Right atrium auricular region (tissue), 2 donors: ENCODE measurements at places on chromosomes 2 and 18. TPM values are rescaled to one million over a fixed set of nuclear protein-coding genes. Genes with fewer than 3 reads are reported as not detected.

Gene FAM124B
- total RNA-seq = 1.3 TPM

DNA sequence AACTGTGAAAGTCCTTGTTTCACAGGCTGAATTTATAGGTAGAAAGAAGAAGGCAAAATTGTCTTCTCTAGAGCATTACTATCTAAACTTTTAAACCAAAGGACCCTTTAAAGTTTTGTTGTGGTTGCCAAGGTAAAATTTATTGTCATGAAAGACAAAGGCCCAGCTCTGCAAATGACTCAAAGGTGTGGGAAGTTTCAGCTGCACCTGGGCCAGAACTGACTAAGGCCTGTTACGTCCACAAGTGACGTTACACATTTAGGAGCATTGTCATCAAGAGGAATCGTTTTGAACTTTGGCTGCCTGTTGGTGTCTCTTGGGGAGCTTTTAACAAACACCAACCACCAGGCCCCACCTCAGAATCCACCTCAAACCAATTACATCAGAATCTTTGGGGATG, 8.1 kb upstream of the DSC3 start:
- no peak overlapping the region for H3K27ac ChIP-seq
- H3K4me1 ChIP-seq = no peaks in the 10 kb centered on the region
- DNase-seq = no peak
- H3K4me3 ChIP-seq = no peak overlapping the region

- no peak for DNase-seq
- H3K27ac ChIP-seq = no peak overlapping the region
- H3K27me3 ChIP-seq = no peaks in the 10 kb centered on the region
- no peaks in the 10 kb centered on the region for H3K36me3 ChIP-seq
- H3K4me1 ChIP-seq = peaks cover 6% of the 10 kb centered on the region
These were observed 257.4 kb upstream of the SLC14A2 start for GRCh38 chr18:45357686-45358470.

Gene C1QL2
- total RNA-seq = not detected

DNA sequence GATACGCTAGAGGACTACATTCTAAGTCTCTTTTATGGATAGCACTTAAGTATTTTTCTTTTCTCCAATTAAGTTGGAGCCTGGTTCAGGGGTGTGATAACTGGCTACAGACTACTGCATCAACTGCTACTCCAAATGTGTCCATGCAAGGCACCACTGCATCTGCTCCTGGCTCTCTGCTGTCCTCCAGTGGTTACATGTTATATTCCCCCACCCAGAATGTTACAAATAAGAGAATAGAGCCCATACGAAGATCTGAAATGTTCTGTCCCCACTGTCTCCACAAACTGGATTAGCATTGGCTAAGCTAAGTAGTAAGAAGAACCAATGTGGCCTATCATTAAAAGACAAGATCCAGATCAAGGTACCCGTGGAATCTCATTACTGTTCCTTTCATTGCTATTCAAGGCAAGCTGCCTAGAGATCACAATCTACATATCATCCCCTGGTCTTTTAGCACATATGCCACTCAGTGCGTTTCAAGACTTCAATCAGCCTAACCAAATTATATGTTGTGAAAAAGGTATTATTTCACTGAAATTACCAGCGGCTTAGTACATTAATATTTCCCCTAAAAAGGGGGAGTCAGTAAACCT, 308.3 kb upstream of the SLC8A1 start:
- no peak overlapping the region for H3K27ac ChIP-seq
- DNase-seq = no peak
- no peaks in the 10 kb centered on the region for H3K36me3 ChIP-seq
- H3K27me3 ChIP-seq = no peaks in the 10 kb centered on the region

Gene TRIM43
- not detected for total RNA-seq

Gene VRK2
- total RNA-seq = 14.6 TPM

DNA sequence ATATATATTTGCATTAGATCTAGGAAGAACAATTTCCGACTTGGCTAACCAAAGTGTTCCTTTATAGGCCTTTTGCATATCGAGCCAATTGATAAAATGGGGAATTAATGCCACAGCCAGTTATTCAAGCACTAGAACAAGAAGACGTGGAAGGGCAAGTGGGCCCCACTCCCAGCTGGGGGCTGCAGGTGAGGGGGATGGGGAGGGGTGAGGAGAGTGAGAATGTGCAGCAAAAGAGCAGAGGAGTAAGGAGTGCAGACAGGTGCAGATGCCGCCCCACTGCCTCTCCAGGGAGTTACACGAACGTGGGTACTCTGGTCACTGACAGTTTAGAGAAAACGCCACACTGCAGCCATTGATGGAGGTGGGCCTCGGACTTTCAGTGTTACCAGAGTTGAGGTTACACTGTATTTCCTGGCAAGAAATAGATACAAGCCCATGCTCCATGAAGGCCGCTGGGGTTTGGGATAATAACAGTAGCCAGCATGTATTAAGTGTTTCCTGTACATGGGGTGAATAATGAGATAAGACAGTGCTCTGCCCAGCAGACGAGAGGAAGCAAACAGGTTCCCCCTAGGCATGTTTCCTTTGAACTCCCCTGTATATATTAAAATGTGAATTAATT, 40.9 kb downstream of the GORASP2 start:
- no peak overlapping the region for H3K4me3 ChIP-seq
- H3K4me1 ChIP-seq = no peaks in the 10 kb centered on the region
- H3K27me3 ChIP-seq = no peaks in the 10 kb centered on the region
- H3K36me3 ChIP-seq = peaks cover 25% of the 10 kb centered on the region

DNA sequence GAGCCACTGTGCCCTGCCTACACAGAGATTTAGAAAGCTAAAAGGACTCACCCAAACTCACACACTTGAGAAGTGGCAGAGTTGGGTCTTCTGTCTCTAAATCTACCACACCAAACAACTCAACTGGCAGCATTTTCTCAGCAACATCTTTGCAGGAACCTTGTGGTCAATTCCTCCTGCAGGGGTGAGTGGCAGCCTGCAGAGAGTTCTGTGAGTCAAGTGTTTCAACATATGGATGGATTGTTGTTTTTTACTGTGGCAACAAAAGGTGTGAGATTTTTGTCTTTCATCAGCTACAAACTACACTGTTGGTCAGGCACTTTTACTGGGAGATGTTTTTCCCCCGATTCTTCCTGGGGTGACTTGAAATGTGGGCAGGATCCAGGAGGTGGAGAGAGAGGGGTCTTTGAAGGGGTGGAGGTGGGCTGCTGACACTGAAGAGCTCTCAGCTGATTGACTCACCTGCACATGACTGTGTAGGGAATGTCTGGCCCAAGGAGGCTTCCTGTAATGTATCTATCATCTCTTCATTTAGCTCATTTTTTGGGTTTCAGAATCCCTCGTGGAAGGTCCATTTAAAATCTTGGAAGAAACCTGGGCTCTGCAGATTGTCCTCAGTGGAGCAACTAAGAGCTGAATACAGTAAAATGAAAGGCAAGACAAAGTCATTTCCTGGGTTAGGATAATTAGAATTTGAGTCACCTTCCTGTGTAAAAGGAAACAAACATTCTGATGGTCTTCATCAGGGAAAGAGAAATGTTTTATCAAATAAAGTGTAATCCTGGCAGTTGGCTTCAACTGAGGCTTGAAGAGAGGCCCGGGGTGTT, 98.6 kb downstream of the MSH2 start:
- no peaks in the 10 kb centered on the region for H3K36me3 ChIP-seq
- no peak for DNase-seq
- no peaks in the 10 kb centered on the region for H3K4me1 ChIP-seq
- H3K27ac ChIP-seq = no peak overlapping the region

Gene NABP1
- 6.0 TPM for total RNA-seq

- no peaks in the 10 kb centered on the region for H3K27me3 ChIP-seq
- H3K4me3 ChIP-seq = peak overlapping the region; percentile 66
These were observed 188.8 kb downstream of the ZEB2 start for GRCh38 chr2:144330951-144331673.
